ENCODE measurements at places on chromosomes 16 and 17.

DNA sequence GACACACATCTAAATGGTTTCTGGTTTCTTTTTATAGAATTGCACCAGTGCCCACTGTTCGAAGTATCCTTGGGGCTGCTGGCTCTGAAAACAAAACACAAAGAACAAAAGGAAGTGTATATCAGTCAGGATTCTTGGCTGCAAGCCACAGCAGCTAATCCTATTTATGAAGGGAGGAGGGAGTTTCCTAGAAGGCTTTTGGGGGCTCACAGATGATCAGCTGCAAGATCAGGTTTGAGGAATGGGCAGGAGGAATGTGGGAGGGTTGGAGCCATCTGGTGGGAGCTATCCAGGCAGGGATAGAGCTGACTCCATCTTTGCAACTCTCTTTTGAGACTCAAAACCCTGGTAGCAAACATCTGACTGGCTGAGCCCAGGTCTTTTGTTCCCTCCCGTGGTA, 118.3 kb upstream of the EEF2KMT start:
- DNase-seq = no peak

DNA sequence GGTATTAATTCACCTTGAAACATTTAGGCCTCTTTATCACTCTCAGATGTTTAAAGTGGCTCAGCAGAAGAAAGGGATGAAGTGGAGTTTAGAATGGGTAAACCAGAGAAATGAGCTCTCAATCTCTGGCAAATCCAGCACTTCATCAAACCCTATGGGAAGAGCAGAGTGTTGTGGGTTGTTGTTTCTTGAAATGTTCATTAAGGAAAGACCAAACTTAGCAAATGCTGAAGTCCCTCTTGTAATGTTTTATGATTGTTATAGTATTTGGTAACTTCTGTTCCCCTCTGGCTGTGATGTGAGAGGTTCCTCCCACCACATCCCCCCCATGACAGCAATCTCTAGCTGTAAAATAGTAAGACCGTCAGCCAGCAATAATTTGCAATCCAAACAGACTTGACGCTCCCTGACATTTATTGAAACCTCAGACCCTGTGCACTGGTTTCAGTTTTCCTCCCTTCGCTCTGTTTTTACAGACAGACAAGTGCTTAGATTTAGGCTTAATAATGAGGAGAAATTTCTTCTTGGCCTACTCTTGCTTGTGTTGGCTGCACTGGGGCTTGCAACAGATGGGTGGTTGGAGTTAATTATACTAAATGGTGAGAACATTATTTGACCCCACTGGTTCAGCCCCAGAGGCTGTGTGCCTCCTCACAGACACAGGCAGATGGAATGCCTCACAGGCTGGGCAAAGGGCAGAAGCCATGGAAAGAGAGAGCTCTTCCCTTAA, 609.4 kb upstream of the SOX9 start:
- no peak for DNase-seq

GRCh38 chr16:57372372-57373116, at the start of gene CX3CL1:
CX3CL1 (plus strand) TSS chr16:57372490; CDS start chr16:57372569, 79 bp downstream.
- no peak for DNase-seq

- no peak for DNase-seq
These were observed 17.0 kb upstream of the THAP11 start for GRCh38 chr16:67825119-67825518.

- no peak for DNase-seq
These were observed 10.9 kb downstream of the DNAAF8 start for GRCh38 chr16:4745274-4745569.

GRCh38 chr17:8300627-8301242, 5.5 kb upstream of the SLC25A35 start:
- peak; percentile 39 for DNase-seq

DNA sequence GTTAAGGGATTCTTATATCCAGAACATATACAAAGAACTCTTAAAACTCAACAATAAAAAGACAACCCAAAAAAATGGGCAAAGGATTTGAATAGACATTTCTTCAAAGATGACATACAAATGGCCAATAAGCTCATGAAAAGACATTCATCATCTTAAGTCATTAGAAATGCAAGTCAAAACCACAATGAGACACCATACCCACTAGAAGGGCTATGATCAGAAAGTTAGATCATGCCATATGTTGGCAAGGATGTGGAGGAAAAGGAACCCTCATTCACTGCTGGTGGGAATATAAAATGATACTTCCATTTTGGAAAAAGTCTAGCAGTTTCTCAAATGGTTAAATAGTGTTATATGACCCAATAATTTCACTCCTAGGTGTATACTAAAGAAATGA, 9.4 kb downstream of the PLD6 start:
- no peak for DNase-seq

- no peak for DNase-seq
These were observed 378.7 kb upstream of the ZFHX3 start for GRCh38 chr16:73426433-73427160.

DNA sequence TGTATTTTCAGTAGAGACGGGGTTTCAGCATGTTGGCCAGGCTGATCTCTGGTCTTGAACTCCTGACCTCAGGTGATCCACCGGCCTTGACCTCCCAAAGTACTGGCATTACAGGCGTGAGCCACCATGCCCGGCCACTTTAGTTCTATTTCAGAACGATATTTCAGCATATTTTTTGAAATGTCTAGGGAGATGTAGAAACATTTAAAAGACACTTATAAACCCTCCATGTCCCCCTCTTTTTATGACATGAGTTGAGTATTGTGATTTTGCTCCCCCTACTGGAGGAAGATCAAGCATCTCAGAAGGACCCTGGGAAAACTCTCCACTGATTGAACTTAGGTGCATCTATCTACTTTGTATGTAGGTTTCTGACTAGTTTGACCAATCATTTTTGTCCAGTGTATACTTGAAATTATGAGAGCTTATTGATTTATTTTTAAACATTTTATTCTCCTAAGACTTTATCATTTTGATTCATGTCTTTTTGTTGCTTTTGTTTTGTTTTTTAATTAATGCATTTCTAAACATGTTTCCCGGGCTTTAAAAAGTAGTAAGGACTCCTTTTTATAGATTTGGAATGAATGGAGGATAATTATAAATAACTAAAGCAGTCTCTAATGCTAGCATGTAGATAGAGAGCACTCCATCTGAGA, 105.1 kb downstream of the CHD9 start:
- no peak for DNase-seq

DNA sequence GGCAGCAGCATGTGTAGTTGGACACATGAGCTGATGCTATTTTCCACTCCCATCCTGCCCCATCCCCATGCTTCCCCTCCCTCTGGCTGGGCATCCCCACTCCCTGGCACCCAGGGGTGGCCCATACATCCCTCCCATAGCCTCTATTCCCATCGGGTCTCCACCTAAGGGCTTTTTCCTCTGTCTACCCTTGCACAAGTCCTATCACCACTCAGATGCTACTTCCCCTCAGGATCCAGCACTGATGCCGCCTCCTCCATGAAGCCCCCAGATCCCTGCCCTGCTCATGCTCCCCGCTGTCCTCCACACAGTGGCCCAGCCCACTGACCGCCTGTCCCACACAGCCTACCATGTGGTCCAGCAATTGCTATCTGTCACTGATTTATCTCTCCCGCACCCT, 15.8 kb downstream of the TRPV1 start:
- DNase-seq = no peak

- no peak for DNase-seq
These were observed 37.8 kb upstream of the RASD1 start for GRCh38 chr17:17533901-17534441.

DNA sequence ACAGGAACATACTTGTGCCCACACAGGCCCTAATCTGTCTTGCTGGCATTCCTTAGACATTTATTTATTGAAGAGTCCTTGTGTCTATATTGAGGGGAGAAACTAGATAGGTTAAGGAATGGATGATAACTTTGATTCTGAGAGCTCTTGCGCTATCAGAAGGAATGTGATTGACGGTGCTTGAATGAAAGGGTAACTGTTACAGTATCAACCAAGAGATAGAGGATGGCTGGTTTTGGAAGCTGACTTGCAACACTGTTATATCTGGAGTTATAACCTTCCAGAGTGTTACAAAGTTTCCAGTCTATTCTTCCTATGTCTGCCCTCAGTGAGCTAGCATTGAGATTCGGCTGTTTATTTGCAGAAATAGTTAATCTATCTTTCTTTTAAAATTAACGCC, 36.5 kb downstream of the PRKCA start:
- no peak for DNase-seq

DNA sequence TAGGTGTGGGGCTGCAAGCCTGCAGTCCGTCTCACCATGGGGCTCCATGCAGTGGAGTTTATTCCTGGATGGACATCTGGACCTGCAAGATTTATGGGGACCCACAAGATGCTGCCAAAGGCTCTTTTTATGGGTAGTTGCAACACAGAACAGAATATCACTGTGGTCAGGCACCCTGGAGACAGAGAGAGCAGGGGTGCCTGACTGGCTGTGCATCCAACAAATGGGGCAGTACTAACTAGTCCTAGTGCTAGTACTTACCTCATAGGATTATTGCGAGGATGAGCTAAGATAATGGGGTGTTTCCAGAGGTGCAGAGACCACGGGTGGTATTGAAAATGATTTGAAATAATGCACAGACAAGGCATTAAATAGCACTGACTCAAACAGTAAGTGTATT, 42.4 kb upstream of the MMP2 start:
- no peak for DNase-seq

- no peak for DNase-seq
These were observed 1.5 kb upstream of the VASN start for GRCh38 chr16:4370151-4370550.

- DNase-seq = peak; percentile 9
These were observed 24.8 kb upstream of the BPTF start for GRCh38 chr17:67800495-67800928.

DNA sequence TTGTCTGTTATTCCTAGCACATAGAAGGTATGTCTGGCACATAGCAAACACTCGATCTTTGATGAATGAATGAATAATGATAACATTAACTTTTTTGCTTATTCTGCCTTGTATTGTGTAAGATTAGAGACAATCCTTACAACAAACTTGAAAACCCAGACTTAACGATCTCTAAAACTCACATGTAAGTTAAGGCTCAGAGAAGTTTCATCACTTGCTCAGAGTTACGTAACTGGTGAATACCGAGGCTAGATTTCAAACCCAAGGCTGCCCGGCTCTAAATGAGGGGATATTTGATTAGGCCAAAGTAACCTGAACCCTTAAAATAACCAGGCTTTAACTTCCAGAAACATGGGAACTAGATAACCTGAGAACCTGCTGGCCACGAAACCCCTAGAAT, 22.3 kb downstream of the CAPNS2 start:
- DNase-seq = no peak

Measured in stimulated activated CD8-positive, alpha-beta memory T cell treated with anti-CD3 and anti-CD28 coated beads, Interleukin-2, amount 100 ng/mL, for 1 hour (primary cell).